Pulmonary artery endothelial cell (primary cell): ENCODE measurements at places on chromosomes 13 and 19. TPM values are rescaled to one million over a fixed set of nuclear protein-coding genes. Genes with fewer than 3 reads are reported as not detected.

The CAPN12 gene
- 0.20 TPM in 1 of 2 replicates, not detected in the other for total RNA-seq

The KCNJ14 gene
- total RNA-seq, result 0.20 and 0.39 TPM in 2 replicates

The TEKTIP1 gene
- total RNA-seq, result not detected in 2 replicates

- no peak for DNase-seq
Observed at GRCh38 chr13:88601949-88602348, 930.8 kb downstream of the SLITRK5 start.

DNA sequence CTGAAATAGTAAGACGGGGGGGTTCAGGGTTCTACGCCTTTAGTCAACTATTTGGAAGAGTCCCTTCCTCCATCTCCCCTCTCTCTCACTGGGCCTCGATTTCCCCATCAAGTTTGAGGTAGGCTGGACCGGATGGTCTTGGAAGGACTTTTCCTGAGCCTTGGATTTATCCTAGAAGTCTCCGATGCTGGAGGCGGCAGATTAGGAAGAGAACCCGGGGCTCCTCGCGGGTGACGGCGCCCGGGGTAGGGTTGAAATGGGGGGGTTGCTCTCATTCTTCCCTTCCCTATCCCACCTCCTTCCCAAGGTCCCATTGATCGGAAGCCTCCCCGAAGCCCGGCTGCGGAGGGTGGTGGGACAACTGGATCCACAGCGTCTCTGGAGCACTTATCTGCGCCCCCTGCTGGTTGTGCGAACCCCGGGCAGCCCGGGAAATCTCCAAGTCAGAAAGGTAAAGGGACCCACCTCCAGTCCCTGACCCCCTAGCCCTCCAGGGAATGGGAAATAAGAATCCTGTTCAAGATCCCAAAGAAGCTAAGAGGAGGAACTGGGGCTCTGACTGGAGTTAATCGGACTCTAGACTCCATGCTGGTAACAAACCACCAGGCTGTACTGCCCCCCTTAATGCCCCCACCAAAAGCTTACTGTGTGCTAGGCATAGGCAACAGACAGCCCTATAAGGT lies 781 bp downstream of the QPCTL start:
- no peak for DNase-seq

DNA sequence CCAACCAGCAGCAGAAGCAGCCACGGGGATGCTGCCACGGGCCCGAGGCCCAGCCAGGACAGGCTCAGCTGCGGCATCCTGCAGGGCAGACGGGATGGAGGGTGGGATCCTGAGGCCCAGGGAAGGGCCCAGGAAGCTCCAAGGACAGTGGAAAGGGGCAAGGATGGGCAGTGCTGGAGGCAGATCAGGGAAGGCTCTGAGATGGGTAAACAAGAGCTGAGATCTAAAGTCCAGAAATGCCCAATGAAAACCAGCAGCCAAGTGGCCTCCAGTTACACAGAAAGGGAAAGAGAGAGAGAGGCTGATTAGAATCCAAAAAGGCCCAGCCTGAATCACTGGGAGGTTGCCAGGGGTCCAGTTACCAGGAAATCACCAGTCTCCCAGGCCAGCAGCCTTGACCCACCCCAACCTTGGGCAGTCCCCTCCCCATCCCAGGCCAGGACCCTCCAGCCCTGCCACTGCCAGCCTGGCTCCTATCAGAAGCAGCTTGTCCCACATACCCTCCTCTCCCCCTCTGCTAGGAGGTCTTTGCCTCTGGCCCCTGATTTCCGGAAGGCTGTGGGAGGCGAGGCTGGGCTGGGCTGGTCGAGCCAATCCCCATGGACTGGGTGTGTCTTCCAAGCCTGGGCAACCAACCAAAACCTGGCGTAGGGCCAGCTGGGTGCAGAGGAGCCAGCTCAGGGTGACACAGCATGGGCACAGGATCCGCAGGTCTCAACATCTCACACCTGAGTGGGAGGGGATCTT lies at the start of gene CYP4F11:
Gene CYP4F11 (minus strand): TSS at position 198 of the 747 bp plus-strand sequence. CDS start 121 bp downstream, at position 77.
- no peak for DNase-seq
